ENCODE measurements at places on chromosomes 5 and 9. TPM values are rescaled to one million over a fixed set of nuclear protein-coding genes. Genes with fewer than 3 reads are reported as not detected.

GRCh38 chr5:78855026-78855425 lies 130.1 kb downstream of the ARSB start:
- H3K27ac ChIP-seq, result no peak overlapping the region
- H3K4me1 ChIP-seq, result no peaks in the 10 kb centered on the region
- H3K27me3 ChIP-seq, result no peaks in the 10 kb centered on the region
- DNase-seq, result no peak
- H3K4me3 ChIP-seq, result no peak overlapping the region
- no peaks in the 10 kb centered on the region for H3K36me3 ChIP-seq

GRCh38 chr9:34046784-34047379 lies 1.8 kb downstream of the UBAP2 start:
- peaks cover 14% of the 10 kb centered on the region for H3K36me3 ChIP-seq
- no peak for DNase-seq
- peak overlapping the region; percentile 99 for H3K4me3 ChIP-seq
- H3K27ac ChIP-seq, result no peak overlapping the region
- H3K27me3 ChIP-seq, result no peaks in the 10 kb centered on the region

- no peaks in the 10 kb centered on the region for H3K36me3 ChIP-seq
- no peak overlapping the region for H3K27ac ChIP-seq
- H3K4me3 ChIP-seq, result no peak overlapping the region
- H3K27me3 ChIP-seq, result no peaks in the 10 kb centered on the region
- no peaks in the 10 kb centered on the region for H3K4me1 ChIP-seq
Measured at GRCh38 chr9:35560625-35561337, 44.3 kb upstream of the TESK1 start.

PCDHA3 gene
- not detected for total RNA-seq

All from Karpas-422 (cell line).